ENCODE measurements at places on chromosomes 5 and 9.

DNA sequence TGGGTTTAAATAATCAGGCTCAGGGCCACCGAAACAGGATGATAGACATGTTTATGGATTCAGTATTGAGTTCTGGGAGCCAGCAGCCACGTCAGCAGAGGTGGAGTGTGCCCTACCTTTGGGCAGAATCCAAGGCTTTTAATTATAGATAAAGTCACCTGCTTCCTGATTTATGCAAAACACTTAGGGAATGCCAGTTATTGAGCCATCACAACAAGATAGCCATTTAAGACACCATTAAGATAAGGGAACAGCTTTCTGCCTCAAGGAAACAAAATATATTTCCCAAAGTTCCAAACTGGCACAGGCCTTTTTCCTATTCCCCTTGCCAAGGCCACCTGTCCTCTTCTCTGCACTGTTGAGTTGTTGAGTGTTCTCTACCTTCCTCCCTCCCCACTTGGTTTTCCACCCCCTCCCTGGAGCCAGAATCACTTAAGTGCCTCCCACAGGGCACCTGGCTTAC, 2.4 kb downstream of the CCL28 start:
- DNase-seq, result no peak

- no peak for DNase-seq
These were observed 12.1 kb upstream of the BTNL3 start for GRCh38 chr5:180976518-180976917.

DNA sequence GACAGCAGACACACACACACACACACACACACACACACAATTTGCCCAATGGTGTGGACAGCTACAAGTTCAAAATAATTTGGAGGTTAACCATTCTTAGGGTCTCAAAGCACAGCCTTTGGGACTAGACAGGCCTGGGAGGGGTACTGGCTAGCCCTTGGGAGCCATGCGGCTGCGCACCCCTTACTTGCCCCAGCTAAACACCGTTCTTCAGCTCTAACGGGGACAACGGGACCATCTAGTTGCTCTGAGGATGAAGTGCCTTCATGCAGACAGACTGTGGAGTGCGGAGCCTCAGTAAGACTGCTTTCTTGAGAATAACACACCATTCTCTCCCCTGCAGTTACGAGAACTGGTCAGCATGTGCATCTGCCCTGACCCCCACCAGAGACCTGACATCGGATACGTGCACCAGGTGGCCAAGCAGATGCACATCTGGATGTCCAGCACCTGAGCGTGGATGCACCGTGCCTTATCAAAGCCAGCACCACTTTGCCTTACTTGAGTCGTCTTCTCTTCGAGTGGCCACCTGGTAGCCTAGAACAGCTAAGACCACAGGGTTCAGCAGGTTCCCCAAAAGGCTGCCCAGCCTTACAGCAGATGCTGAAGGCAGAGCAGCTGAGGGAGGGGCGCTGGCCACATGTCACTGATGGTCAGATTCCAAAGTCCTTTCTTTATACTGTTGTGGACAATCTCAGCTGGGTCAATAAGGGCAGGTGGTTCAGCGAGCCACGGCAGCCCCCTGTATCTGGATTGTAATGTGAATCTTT, 64.6 kb downstream of the PSMB7 start:
- DNase-seq, result no peak

- no peak for DNase-seq
These were observed 12.2 kb downstream of the AKNA start for GRCh38 chr9:114375386-114376175.

DNA sequence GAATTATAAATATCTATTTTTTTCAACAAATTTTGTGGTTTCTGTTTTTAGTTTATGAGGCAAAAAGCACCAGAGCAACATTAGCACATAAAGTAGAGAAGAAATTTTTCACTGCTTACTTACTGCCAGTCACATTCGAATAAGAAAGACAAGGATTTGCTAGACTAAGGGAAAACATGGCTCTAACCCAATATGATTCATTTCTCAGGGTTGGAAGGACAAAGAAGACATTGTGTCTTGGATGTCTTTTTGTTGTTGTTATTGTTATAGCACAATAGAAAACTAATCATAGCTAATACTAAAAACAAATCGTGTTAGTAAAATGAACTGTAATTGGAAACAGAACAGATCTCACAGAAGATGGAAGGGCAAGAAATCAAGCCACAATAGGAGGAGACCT, 90.9 kb upstream of the SLCO6A1 start:
- no peak for DNase-seq

DNA sequence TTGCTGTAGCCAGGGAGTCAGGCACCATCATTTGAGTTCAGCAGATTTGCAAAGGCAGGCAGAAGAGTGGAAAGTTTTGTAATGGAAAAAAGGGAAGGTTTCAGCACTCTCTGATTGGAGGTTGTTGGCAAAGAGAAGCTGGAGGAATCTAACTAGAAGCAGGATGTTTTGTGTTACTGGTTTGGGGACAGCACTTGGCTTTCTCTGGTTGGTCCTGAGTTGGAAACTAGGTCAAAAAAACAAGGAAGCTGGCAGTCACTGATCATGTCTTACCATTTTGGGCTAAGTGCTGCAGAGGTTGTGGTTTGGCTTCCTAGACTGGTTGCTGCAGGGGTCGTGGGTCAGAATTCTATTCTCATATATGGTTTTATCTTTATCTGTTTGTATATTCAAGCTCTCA, 189.8 kb downstream of the DRD1 start:
- DNase-seq, result no peak

DNA sequence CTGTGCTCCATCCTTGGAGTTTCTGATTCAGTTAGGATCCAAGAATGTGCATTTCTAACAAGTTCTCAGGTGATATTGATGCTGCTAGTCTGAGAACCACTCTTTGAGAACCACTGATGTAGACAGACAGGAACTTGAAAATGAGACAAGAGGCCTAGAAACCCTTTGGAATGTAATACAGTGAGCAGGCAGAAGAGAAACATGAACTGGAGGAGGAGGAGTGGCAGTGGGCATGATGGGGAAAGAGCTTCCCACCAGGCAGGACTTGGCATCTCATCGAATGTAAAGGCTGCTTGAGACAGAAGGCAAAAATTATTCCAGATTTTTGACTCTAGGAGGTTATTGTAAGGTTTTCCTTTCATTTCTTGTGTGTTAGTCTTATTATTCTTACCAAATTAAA, 295.8 kb upstream of the SGCD start:
- DNase-seq, result no peak

DNA sequence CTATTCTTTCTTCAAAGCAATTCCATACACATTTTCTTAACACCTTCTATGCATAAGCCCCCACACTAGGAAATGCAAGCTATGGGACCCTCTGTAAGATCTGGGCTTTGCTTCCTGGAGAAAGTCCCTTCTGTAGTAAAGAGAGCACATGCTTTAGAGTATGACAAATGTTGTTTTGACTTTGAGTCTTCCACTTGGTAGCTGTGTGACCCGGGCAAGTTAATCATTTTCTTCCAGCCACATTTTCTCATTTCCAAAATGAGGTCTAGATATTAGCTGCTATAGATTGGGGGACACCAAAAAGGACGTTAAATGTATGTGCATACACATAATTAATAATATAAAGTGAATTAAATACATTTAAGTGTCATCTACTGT, 334.0 kb downstream of the NFIB start:
- DNase-seq, result no peak

DNA sequence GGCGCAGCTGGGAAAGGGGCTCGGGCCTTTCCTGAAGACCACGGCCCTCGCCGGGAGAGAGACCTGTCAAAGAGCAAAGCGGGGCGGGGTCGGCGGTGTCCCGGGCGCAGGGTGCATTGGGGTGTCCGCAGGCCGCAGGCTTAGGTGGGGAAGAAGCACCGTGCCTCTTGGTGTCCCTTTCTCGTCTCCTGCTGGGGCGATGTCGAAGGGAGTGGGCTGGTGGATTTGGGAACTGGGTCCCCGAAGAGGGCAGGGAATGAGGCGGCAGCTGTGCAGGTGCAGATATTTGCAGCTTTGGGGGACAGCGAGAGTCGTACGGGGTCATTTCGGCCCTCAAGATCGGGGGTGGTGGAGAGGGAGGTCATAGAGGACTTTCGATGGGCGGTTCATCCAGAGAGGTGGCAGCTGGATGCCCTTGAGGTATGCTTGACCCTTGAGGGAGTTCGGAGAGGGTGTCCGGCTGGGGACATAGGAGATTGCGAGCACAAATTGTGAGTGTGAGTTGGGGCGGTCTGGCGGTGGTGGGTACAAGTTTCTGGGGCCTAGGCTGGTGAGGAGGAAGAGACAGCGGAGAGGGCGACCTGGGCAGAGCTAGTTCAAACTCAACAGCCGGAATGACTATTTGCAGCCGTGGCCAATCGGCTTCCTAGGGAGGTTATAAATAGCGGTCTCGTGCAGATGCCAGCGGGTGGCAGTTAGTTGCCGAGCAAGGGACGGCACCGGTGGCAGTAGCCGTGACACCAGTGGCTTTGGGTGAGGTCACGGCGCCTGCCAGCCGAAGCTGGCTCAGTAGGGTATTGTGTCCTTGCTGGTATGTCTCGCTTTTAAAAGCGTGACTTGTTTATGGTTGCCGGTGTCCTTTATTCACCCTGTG, 601 bp downstream of the NNT start:
- peak; percentile 52 for DNase-seq

DNA sequence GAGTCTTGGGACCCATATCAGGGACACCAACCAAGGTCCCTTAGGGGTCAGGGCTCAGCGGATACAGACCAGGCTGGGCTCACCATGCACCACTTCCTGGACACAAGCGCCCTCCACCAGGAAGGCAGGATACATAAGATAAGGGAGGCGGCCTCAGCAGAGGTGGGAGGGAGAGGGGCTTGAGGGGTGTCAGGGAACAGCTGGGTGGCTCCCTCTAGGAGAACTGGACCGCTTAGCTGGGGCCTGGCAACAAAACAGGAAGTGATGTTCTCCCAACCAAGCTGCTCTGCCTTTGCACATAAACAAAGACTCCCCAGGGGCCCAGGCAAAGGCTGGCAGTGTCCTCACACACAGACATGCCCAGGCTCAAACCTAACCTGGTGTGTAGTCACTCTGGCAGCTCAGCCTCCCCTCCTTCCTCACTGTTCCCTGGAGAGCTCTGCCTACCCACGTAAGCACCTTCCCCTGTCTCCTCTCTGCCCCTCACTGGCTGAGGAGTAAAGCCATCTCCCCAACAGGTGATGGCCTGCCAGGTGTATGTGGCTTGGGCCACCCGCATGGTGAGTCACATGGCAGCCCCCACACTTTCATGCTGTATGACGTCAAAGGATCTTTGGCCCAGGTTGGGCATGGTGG, 5.8 kb upstream of the BICD2 start:
- no peak for DNase-seq

- no peak for DNase-seq
These were observed 174.5 kb upstream of the OTULINL start for GRCh38 chr5:14407051-14407450.

DNA sequence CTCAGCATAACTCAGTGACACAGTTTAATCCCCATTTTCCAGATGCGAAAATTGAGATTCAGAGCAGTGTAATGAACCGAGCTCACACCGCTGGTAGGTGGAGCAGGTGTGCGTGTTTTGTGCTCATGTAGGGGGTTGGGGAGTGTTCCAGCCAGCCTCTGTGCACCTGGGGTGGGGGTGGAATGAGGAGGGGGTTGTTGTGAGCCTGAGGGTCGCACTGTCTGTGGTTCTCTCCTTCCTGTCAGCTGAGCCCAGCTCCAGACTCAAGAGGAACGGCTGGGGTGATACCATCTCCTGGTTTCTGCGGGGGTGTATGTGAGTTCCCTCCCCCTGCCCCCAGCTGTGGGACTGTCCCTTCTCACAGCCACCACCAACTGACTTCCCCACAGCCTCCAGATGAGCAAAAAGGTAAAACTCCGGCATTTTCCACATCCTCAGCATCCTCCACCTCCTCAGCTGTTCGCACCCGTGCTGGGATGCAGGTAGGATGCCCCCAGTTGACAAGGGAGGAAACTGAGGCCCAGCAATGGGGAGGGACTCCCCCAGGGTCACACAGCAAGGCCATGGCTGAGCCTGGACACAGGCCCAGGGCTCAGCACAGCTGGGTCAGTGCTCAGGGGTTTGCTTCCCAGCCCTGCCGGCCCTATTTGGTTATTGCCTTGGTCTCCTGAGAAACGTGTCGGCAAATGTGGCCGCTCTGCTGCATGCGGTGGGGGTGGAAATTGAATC, 2.1 kb downstream of the SH2D3C start:
- DNase-seq, result peak; percentile 77

- DNase-seq, result no peak
These were observed 56.8 kb downstream of the UGCG start for GRCh38 chr9:111953444-111953843.

DNA sequence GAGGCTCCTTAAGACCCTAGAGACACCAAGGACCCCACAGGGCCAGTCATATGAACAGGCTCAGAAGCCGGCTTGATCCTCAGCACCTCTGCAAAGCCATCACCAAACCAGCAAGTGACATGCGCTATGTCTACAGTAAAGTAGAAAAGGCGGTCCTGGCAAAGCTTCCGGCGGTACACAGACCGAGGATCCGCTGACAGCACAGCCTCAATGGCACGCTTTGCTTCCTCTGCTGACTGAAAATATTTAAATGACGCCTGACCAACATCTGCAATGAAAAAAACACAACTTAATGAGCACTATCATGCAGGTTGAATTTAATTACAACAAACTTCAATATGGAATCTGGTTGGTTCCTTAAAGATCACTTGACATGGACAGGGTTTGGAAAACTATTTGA, 17.6 kb downstream of the TRMO start:
- peak; percentile 27 for DNase-seq

GRCh38 chr9:114688379-114688778, 6.4 kb upstream of the TEX48 start:
- DNase-seq, result no peak
